Large intestine (tissue), 12 donors: ENCODE measurements at places on chromosomes 1 and 21.

DNA sequence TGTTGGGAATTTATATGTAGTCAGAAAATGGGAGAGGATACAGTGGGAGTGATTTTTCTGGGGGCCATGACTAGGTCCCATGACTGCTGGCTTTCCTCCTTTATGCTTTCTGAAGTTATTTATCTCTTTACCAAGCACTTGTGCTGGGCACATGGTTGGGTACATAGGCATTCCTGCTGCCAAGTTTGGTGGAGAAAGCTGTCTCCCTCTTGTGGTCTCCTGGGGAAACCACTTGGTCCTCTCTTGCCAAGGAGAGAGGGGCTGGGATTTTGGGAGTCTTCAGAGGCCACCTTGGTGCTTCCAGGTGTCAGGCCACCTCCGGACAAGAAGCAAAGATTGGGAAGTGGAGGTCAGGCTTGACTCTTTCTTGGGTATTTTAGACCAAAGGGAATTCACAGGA is 120.2 kb upstream of the KCNE2 start:
- DNase-seq = peak; percentile 22

DNA sequence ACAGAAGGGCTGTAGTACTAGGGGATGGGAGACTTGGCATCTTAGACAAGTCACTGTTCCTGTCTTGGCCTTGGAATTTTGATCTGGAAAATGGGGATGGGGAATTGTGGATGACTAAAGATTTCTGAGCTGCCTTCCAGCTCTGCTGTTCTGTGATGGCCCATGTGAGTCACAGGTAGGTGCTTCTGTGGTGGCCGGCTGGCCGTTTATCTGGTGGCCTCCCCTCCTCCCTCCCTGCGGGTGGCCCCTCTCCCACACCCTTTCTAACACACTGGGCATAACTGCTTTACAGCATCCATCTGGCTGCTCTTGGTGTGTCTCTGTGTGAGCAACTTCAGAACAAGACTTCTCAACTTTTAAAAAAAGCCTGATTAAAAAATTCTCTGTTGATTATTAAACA is 35.9 kb downstream of the KCNA2 start:
- DNase-seq = no peak

- no peak for DNase-seq
Measured at GRCh38 chr1:168112673-168113305, 23.9 kb downstream of the GPR161 start.

- DNase-seq = no peak
Measured at GRCh38 chr1:216566641-216567205, 143.5 kb upstream of the USH2A start.

- no peak for DNase-seq
Measured at GRCh38 chr1:22821027-22821426, 110.4 kb downstream of the EPHB2 start.

GRCh38 chr1:227939791-227940771 is 7.7 kb downstream of the WNT9A start:
- DNase-seq = no peak

DNA sequence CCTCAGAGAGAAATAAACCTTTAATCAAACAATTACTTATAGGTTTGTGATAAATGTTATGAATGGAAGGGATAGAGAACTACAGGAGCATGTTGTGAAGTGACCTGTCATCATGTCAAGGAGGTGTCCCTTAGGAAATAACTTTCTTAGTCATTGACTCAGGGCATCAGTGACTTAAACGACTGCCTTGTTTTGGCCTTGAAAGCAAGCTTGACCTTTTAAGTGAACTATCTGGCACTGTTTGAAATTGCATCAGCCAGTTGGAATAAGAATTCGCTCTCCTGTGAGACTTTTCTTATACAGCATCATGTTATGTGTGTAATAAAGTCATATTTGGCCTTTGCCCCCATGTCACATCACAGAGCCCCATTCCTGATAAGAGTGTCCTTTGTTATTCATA is 30.9 kb downstream of the LRRC8B start:
- no peak for DNase-seq

DNA sequence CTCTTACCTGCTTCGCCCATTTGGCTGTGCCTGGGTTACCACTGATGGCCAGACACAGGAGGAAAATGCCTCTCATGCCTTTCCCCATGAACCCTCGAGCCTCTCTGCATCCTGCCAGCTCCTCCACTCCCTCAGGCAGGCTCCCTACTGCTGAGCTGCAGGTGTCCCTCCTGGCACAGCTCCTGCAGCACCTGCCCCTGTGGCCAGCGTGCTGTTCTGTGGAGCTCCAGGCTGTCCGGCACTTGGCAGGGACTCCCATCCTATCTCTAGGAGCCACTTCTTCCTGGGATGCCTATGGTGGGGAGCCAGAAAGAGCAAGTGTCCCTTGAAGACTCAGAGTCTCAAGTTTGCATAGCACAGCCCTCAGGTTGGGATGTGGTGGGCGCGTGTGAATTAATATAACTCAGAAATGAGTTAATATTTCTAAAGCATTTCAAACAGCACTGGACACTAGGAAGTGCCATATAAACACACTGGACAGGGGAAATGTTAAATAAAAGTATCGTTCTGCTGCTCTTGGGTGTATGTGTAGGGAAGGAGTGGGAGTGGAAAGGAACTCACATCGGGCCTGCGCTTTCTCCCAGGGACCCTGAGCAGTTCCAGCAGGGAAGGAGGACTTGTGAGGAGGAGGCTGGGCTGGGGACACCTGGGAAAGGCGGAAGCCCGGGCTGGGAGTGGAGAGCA is 2.7 kb downstream of the LRRC71 start:
- DNase-seq = no peak

- no peak for DNase-seq
Measured at GRCh38 chr1:203663294-203663693, 36.7 kb downstream of the ATP2B4 start.

DNA sequence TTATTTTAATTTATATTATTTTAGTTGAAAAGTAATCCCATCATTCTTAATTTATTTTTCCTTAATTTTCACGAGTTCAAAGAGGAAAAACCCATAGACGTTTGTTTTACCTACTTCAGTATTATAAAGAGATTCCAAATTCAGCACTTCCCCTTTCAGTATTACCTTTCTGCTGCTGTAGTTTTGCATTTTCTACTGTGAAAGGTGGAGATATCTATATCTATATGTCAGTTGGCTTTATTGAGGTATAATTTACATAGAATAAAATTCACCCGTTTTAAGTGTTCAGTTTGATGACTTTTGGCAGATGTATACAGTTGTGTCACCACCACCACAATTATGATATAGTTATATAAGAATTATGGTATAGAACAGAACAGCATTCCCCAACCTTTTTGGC is 33.0 kb downstream of the MAST2 start:
- DNase-seq = no peak

- DNase-seq = no peak
Measured at GRCh38 chr1:243701872-243702271, 148.2 kb downstream of the AKT3 start.

- no peak for DNase-seq
Measured at GRCh38 chr1:43913666-43914360, 19.8 kb upstream of the ARTN start.

GRCh38 chr1:109653306-109653705 is 2.6 kb upstream of the GSTM4 start:
- no peak for DNase-seq

DNA sequence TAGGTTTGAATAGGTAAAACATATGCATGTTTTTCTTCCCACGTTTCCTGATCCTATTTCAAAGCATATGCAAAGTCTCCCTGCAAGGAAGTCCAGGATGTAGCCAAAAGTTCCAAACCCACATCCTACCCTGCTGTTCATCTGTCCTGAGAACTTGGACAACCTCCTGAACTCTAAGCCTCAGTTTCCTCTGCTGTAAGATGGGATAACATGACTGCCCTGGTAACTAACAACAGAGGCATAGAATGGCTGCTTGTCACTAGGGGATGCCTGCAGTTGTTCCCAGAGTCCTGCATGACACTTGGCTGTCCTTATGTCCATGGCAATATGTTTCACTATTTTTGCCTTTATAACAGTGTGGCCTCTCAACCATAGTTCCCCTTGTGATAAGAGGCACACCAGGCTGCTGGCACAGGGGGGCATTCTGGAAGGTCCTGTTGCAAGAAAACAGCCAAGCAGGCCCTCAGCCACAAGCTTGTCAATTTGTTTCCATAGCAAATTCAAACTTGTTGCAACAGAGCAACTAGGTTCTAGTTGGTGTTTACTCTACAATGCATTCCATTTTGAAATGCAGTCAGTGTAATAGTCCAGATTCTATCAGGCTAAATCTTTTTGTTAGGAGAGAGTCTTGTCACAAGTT is 1.5 kb upstream of the HDGF start:
- DNase-seq = no peak

- DNase-seq = no peak
Measured at GRCh38 chr1:154014154-154014907, 23.8 kb downstream of the RPS27 start.

GRCh38 chr1:214581785-214582184 is 21.2 kb upstream of the CENPF start:
- no peak for DNase-seq

DNA sequence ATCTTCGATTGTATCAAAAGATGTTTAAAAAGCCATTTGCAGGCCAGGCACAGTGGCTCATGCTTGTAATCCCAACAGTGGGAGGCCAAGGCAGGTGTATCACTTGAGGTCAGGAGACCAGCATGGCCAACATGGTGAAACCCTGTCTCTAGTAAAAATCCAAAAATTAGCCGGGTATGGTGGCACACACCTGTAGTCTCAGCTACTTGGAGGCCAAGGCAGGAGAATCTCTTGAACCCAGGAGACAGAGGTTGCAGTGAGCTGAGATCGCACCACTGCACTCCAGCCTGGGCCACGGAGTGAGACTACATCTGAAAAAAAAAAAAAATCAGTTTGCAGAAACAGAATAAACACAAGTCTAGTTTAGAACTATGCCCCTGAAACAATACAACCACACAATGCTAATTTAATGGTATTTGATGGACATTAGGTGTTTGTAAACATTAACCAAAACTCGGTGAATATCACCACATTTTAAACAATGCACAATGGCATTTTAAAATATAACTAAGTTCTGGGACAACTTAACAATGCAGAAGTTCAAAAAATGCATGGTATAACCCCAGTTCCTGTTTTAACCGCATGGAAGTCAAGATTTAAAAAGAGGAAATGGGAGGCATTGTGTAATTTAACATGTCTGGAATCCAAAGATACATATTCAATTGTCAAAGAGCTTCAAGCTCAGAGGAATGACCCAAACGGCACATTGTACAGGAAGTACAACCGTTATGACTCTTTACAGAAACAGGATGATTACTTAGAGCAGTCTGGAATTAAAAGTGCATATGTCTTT is 7.1 kb upstream of the PTTG1IP start:
- no peak for DNase-seq

DNA sequence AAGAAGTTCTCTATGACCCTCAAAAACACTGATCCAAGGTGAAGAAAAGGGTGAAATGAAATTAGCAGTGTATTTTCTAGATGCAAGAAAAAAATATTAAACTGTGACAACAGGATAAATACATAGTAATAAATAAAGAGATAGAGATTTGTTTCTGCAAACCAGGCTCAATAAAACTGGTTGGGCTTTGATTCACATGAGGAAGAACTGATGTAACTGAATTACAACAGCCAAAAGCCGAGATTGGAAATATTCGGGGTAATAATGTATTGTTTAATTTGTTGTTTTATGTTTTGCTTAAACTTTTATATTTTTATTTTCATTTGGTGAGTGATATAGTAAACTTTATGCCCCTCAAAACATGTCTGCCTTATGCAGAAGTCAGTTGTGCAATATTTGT is 285.0 kb downstream of the BRINP3 start:
- DNase-seq = no peak

DNA sequence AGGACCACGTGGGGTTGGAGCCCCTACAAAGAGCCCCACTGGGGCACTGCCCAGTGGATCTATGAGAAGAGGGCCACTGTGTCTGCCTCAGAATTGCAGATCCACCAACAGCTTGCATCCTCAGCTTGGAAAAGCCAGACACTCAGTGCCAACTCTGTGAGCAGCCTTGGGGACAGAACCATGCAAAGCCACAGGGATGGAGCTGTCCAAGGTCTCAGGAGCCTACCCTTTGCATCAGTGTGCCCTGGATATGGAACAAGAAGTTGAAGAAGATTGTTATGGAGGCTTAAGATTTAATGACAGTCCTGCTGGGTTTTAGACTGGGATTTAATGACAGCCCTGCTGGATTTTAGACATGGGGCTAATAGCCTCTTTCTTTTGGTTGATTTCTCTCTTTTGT is 1670.9 kb downstream of the PLA2G4A start:
- no peak for DNase-seq

DNA sequence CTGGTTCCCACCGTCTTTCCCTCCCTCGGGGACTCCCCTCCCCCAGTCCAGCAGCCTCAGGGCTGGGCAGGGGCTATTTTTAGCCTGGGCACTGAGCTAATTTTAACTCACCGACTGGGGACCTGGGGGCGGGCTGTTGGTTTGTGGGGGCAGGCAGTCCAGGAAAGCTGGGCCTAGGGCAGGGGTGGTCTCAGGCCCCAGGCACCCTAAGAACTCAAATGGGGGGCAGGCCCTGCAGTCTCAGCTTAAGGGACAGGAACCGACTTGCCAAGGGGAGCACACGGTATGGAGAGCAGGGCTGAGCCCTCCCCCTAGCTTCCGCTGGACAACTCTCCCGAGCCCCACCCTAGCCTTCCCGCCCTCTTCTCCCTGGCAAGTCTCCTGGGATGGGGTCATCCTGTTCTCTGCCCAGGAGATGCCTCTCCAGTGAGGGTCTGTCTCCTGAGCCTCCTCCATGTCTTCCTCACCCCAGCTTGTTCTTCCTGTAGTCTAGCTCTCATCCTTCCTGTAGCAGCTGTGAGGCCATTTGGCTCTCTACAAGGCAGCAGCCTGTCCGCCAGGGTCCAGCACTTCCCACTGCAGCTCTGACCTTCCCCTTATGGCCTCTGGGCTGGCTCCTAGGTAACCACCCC is 10.1 kb downstream of the MEF2D start:
- no peak for DNase-seq

DNA sequence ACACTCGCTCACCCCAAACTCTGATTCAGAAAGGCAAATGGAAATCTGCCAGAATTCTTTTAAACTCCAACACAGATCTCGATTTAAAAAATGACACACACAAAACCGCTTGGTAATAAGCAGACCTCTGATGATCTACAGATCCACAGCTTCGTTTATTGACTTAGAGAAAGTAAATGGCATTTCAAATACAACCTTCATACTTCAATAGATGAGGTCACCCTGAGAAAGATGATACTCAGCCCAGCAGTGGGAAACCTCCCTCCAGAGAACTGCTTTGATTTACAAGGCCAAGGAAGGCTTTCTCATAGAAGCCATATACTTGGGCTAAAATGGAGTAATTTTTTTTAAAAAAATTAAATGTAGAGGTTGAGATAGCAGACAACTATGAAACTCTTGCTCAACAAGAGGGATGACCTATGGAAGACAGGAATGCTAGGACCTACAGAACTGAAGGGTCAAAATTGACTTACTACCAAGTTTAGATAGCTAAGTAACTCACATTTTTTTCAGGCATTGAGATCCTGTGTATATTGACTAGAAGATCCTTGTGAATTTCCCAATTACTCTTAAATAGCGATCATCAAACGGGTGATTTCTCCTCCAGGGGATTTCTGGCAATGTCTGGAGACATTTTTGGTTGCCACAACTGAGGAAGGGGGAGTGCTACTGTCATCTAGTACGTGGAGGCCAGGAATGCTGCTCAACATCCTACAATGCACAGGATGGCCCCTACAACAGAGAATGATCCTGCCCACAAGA is 143.9 kb downstream of the CLIC6 start:
- DNase-seq = peak; percentile 63
